ENCODE measurements at places on chromosomes 2 and 18. TPM values are rescaled to one million over a fixed set of nuclear protein-coding genes. Genes with fewer than 3 reads are reported as not detected.

DNA sequence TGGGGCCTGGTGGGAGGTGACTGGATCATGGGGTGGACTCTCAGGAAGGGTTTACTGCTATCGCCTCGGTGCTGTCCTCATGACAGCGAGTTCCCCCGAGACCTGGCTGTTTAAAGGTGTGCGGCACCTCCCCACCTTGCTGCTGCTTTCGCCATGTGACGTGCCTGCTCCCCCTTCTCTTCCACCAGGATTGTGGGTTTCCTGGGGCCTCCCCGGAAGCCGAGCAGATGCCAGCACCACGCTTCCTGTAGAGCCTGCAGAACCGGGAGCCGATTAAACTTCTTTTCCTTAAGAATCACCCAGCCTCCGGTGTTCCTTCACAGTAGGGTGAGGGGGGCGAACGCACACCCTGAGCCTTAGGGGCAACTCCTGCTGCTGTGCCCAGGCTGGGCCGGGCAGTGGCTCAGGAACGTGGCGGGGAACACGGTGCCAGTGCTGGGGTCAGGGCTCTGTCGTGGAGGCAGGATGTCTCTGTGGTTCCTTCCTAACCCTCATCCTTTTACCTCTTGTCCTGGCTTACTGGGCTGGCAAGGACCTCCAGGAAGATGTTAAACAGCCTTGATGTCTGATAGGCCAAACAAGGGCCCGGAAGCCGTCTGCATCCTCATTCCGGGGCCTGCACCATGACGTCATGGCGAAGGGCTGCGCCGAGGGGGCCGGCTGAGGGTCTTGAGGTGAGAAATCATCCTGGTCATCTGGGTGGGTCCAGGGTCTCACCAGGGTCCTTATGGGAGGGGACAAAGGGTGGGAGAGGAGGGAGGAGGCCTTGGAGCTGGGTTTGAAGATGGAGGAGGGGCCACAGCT, 12.7 kb downstream of the NEU4 start:
- H3K4me3 ChIP-seq = no peak overlapping the region
- DNase-seq = no peak
- H3K4me1 ChIP-seq = peaks cover 15% of the 10 kb centered on the region
- H3K36me3 ChIP-seq = no peaks in the 10 kb centered on the region
- no peaks in the 10 kb centered on the region for H3K27me3 ChIP-seq

GRCh38 chr18:24613896-24614640, 153.6 kb downstream of the HRH4 start:
- DNase-seq = no peak
- H3K4me3 ChIP-seq = no peak overlapping the region
- no peaks in the 10 kb centered on the region for H3K36me3 ChIP-seq
- no peaks in the 10 kb centered on the region for H3K27me3 ChIP-seq
- no peaks in the 10 kb centered on the region for H3K4me1 ChIP-seq
- no peak overlapping the region for H3K27ac ChIP-seq

GRCh38 chr2:186699742-186700141, 5.9 kb downstream of the FAM171B start:
- H3K4me3 ChIP-seq = no peak overlapping the region
- no peaks in the 10 kb centered on the region for H3K36me3 ChIP-seq
- DNase-seq = no peak
- H3K4me1 ChIP-seq = no peaks in the 10 kb centered on the region

DNA sequence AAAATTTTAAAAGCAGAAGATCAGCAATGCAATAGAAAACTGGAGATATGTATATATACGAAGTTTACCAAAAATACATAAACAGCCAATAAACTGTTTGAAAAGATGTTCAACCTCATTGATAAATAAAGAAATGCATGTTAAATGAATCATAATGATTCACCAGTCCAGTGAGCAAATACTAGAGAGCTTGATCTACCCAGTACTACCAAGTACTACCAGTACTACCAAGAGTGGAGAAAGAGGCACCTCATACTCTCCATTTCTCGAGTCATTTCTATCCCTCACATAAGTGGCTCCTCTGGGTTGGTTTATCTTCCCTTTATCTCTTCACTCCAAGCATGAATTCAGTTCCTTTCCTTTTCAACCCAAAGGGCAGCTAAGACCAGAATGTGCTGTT, 138.9 kb downstream of the MREG start:
- H3K27ac ChIP-seq = no peak overlapping the region
- no peak overlapping the region for H3K4me3 ChIP-seq
- no peaks in the 10 kb centered on the region for H3K27me3 ChIP-seq
- DNase-seq = no peak

GRCh38 chr2:74066491-74067203, 81.1 kb downstream of the BOLA3 start:
- no peaks in the 10 kb centered on the region for H3K27me3 ChIP-seq
- no peaks in the 10 kb centered on the region for H3K4me1 ChIP-seq
- no peaks in the 10 kb centered on the region for H3K36me3 ChIP-seq
- H3K27ac ChIP-seq = no peak overlapping the region
- no peak for DNase-seq

- H3K4me1 ChIP-seq = no peaks in the 10 kb centered on the region
- no peak overlapping the region for H3K27ac ChIP-seq
- no peak overlapping the region for H3K4me3 ChIP-seq
- H3K27me3 ChIP-seq = no peaks in the 10 kb centered on the region
Observed at GRCh38 chr2:119749477-119750012, 10.2 kb upstream of the PTPN4 start.

GRCh38 chr2:25000503-25001324, 29.0 kb upstream of the DNAJC27 start:
- H3K4me3 ChIP-seq = no peak overlapping the region
- no peak overlapping the region for H3K27ac ChIP-seq
- no peaks in the 10 kb centered on the region for H3K4me1 ChIP-seq
- no peak for DNase-seq
- H3K36me3 ChIP-seq = no peaks in the 10 kb centered on the region
- H3K27me3 ChIP-seq = no peaks in the 10 kb centered on the region

DNA sequence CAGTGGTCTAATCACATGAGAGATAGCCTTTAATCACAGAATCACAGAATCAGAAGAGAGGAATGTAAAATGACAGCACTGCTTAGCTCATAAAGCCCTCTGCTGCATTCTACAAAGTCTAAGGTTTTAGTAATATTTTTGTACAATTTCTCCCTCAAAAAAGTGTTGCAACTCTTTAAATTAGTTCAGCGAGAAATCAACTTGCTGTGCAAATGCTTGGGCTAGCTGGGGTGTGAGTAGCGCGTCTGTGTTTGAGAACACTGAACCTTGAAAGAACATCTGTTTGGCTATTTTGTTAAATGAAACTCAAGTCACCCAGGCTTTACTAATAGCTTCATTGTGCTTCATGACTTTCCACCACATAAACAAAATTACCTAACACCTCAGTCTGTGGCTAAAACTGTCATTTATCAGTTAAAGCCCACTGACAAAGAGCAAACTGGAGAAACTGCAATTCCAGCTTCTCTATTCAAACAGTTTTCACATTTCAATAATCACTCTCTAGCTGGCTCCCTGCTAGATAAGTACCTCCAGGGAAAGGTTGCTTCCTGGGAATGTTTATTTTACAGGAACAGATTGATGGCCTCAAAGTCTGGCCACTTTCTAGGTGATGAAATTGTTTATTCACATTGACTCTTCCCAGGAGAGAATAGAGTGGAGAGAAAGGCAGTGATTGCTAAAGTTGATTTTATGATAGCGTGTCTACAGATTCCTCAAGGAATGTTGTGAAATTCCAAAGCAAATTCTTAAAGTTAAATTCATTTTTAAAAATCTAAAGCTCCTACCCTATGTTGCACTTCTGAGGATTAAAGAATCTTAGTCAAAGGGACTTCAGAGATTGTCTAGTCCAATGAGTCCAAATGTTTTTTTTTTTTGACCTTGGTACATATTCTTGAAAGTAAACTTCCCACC, 36.0 kb upstream of the STAT1 start:
- DNase-seq = no peak
- H3K27me3 ChIP-seq = no peaks in the 10 kb centered on the region
- H3K27ac ChIP-seq = no peak overlapping the region
- no peaks in the 10 kb centered on the region for H3K36me3 ChIP-seq

DNA sequence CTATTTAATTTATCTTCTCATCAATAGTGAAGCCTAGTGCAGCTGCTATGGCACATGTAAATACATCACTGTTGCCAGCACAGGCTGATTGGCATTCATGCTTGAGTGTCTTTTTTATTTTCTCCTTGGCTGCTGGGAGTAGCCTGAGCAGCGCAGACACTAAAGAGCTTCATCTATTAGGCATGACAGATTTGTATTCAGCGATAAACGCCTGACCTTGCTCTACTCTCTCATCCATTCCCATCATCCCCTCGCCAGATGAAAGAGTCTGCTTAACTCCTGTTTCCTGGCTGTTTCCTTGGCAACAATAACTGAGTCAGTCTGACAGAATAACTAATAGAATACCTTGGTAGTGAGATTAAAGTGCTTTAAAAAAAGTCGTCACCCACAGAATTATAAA, 753.6 kb downstream of the DCC start:
- H3K36me3 ChIP-seq = no peaks in the 10 kb centered on the region
- H3K27me3 ChIP-seq = no peaks in the 10 kb centered on the region
- H3K27ac ChIP-seq = no peak overlapping the region
- H3K4me1 ChIP-seq = no peaks in the 10 kb centered on the region

- peaks cover 58% of the 10 kb centered on the region for H3K36me3 ChIP-seq
- no peaks in the 10 kb centered on the region for H3K27me3 ChIP-seq
- DNase-seq = no peak
- H3K4me1 ChIP-seq = peaks cover 34% of the 10 kb centered on the region
Observed at GRCh38 chr2:232835687-232836208, 34.3 kb upstream of the SNORC start.

GRCh38 chr18:78724214-78724914, 255.3 kb upstream of the SALL3 start:
- no peaks in the 10 kb centered on the region for H3K27me3 ChIP-seq
- no peak for DNase-seq
- H3K4me1 ChIP-seq = no peaks in the 10 kb centered on the region
- H3K36me3 ChIP-seq = no peaks in the 10 kb centered on the region
- no peak overlapping the region for H3K4me3 ChIP-seq
- no peak overlapping the region for H3K27ac ChIP-seq

DNA sequence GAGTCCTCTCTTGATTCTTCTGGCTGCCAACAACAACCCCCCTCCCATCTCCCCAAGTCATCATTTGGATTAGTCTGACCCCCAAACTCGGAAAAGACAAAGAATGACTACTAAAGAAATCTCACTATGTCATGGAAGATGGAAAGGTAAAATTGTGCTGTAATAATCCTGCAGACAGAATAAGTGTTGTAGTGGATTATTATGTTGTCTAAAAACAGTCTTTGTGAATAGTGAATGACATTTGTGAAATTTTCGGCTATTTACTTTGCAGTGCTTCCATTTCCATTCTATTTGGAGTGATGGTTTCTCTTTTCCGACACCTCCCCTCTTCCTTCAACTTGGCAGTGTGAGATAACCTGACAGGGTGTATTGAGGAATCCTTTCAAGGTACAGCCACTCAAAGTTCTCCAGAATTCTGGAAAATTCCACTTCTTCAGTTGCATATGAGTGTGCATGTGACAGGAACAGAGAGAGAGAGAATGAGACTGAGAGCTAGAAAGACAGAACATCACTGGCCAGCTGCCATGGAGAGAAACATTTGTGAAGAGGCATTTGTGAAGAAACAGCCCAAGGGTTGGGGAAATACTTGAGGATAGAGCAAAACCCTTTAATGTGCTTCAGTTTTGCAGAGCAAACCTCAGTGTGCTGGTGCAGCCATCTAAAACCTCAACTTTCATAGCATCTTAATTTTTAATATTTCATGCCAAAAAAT, 141.9 kb upstream of the DLX2 start:
- DNase-seq = no peak
- no peaks in the 10 kb centered on the region for H3K36me3 ChIP-seq
- no peak overlapping the region for H3K4me3 ChIP-seq
- no peaks in the 10 kb centered on the region for H3K27me3 ChIP-seq
- no peak overlapping the region for H3K27ac ChIP-seq

- H3K27me3 ChIP-seq = no peaks in the 10 kb centered on the region
- no peaks in the 10 kb centered on the region for H3K4me1 ChIP-seq
- no peak overlapping the region for H3K27ac ChIP-seq
- no peak overlapping the region for H3K4me3 ChIP-seq
- DNase-seq = no peak
Observed at GRCh38 chr2:23615216-23616020, 230.4 kb downstream of the KLHL29 start.

DNA sequence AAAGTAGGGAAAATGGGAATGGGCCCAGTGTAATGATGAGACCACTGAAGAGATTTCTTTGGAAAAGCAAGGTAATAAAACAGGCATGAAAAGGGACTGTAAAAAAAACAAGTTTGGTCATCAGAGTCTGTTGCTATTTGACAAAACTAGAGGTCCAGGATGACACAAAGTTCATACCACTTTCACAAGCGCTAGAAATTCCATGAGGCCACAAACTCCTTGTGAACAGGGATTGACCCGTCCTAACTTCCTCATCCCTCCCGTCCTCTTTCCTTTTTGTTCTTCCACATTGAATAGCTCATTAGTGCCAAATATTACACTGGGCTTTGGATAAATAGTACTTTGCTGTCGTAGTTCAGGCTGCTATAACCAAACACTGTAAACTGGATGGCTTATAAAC, 188.8 kb upstream of the EPC2 start:
- no peaks in the 10 kb centered on the region for H3K27me3 ChIP-seq
- no peak for DNase-seq
- H3K4me1 ChIP-seq = no peaks in the 10 kb centered on the region
- H3K27ac ChIP-seq = no peak overlapping the region

The TTL gene
- 23.3 TPM for total RNA-seq

The IL36A gene
- not detected for total RNA-seq

The IL36RN gene
- not detected for total RNA-seq

The BARD1 gene
- 8.8 TPM for total RNA-seq

The RPRM gene
- total RNA-seq = not detected

The TLX2 gene
- total RNA-seq = 0.52 TPM

The ADRA2B gene
- total RNA-seq = not detected

The CHRNG gene
- not detected for total RNA-seq
